ENCODE measurements at places on chromosomes 5 and 9.

- DNase-seq = no peak
Observed at GRCh38 chr9:4070266-4070665, 229.6 kb downstream of the GLIS3 start.

DNA sequence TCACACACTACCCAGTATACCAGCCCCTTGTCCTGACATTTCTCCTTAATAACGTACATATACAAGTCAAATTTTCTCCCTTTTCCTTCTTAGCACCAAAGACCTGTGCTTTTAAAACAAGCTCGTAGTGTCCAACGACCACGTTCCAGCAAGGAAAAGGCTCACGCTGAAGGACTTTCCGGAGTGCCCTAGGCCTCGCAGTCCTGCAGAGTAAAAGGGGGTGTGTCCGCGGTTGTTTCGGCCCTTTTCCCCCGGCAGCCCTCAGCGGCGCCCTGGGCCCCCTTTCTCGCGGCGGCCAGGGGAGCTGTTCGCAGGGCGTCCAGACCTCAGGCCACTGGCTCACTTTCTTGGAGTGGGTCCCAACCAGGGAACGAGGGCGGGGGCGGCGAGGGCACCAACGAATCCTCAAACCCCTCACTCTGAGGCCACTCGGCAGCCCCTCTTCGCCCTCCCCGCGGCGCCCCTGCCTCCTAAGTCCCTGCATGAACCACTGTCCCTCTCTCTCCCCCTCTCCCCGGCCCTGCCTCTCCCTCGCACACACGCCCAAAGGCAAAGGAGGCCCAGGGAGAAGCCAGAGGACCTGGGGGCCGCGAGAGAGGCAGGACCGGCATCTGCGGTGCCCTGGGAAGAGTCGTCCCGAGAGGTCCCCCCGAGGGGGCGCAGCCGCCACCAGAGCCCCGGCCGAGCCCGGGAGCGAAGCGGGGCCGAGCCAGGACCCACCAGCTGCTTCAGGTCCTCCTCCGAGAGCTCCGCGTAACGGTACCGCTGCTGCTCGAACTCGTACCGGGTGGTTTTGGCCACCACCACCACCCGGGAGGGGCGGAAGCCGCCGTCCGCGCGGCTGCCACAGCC is 720 bp downstream of the NADK2 start:
- DNase-seq = peak; percentile 48

- DNase-seq = peak; percentile 43
Observed at GRCh38 chr5:61330845-61331406, 1.1 kb upstream of the ZSWIM6 start.

GRCh38 chr9:23733495-23734078 is 92.5 kb downstream of the ELAVL2 start:
- no peak for DNase-seq

- no peak for DNase-seq
Observed at GRCh38 chr5:55626790-55627189, 85.3 kb downstream of the SLC38A9 start.

GRCh38 chr5:134145779-134146581 is 30.8 kb downstream of the SKP1 start:
- no peak for DNase-seq

DNA sequence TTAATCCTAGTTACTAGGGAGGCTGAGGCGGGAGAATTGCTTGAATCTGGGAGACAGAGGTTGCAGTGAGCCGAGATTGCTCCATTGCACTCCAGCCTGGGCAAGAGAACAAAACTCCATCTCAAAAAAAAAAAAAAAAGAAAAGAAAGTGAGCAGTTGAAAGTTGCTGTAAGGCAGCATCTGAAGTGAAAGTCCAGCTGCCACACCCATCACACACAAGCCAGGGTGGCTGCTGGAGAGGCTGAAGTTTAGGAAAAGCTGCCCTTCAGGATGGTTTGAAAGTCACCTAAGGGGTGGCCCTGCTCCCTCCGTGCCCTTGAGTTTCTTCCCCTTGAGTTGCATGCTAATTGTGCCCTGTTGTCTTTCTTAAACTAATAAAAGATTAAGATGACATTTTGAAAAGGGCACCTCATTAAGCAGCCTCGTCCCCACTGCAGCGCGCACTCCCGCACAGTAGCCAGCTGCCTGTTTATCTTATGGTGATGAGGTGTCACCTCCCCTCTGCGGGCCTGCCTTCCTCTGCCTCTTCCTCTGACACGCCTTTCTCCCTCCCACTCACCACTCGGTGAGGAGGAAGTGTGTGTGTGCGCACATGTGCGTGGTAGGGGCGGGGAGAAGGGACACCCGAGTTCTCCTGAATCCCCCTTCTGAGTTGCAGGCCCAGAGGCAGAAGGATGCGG is 104.2 kb upstream of the PANK3 start:
- no peak for DNase-seq

DNA sequence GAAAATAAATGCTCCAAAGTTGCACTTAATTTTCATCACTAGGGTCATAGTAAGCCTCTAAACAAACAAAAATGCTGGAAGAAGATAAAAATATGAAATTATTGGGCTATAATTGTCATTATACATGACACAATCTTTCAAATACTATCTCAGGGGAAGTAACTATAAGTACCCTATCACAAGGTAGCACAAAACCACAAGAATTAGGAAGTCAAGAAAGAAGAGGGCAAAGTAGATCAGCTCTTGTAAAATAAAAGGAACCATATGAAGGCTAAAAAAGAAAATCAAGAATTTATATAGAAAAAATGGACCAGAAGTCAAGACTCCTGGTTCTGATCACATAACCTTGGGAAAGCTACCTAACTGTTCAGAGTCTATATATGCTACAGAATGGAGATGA is 48.1 kb downstream of the DIAPH1 start:
- DNase-seq = no peak

- DNase-seq = no peak
Observed at GRCh38 chr9:99736291-99736690, 85.4 kb upstream of the NR4A3 start.

DNA sequence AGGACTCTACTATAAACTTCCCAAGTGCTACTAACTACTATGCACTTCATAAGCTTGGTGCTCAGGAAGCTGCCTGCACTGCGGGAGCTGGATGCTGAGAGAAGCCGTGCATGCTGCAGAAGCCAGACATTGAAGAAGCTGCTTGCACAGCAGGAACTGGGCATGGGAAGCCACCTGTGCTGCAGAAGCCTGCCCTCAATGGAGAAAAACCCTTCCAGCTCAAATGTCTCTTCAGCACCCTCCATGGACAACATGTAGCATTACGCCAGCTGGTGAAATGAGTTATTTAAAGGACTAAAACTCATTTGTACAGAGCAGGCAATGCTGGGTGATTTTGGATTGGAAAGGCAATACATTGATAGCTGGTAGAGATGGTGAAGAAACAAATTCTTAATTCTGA is 247.2 kb downstream of the KIF4B start:
- DNase-seq = no peak

GRCh38 chr9:129407905-129408452 is 212.9 kb downstream of the C9orf50 start:
- DNase-seq = no peak

All from KG1 (cell line).